ENCODE measurements at places on chromosomes 11 and 22.

DNA sequence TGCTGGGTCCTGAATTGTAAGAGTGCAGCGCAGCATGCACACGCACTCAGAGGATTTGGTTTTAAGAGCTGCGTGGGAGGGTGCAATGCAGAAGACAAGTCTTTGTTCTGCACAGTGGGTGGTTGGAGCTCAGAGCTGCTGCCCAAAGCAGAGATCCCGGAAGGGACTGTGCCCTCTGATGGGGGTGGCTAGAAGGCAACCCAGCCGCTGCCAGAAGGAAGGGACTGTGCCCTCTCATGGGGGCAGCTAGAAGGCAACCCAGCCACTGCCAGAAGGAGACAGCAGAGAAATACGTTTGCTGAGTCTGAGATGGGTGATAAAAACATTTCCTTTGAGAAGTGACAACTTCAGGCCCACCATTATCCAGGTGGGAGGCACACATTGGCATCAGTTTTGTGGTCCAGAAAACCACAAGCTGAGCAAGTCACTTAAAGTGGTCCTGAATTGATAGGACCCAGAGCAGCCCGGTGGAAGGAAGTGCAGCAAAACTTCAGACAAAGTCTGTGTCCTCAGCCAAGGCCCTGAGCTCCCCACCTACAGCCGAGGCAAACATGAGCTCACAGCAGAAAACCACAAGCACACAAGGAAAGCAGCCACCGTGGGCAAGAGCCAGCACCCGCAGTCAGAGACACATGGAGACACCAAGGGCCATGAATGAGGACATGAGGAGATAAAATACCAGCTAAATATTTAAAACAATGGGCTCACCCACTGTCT lies 4.3 kb downstream of the KRTAP5-6 start:
- no peak for DNase-seq

DNA sequence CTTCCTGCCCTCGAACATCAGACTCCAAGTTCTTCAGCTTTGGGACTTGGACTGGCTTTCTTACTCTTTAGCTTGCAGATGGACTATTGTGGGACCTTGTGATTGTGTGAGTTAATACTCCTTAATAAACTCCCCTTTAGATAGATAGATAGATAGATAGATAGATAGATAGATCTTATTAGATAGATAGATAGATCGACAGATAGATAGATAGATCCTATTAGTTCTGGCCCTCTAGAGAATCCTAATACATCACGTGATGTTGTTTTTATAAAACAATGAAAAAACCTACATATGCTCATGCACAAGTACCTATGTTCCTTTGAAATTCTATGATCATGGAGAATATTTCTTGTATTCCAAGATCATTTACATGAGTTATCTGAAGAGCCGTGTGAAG lies 23.9 kb downstream of the APOBEC3H start:
- no peak for DNase-seq

- peak; percentile 48 for DNase-seq
Measured at GRCh38 chr22:44523981-44524759, 26.1 kb upstream of the RTL6 start.

DNA sequence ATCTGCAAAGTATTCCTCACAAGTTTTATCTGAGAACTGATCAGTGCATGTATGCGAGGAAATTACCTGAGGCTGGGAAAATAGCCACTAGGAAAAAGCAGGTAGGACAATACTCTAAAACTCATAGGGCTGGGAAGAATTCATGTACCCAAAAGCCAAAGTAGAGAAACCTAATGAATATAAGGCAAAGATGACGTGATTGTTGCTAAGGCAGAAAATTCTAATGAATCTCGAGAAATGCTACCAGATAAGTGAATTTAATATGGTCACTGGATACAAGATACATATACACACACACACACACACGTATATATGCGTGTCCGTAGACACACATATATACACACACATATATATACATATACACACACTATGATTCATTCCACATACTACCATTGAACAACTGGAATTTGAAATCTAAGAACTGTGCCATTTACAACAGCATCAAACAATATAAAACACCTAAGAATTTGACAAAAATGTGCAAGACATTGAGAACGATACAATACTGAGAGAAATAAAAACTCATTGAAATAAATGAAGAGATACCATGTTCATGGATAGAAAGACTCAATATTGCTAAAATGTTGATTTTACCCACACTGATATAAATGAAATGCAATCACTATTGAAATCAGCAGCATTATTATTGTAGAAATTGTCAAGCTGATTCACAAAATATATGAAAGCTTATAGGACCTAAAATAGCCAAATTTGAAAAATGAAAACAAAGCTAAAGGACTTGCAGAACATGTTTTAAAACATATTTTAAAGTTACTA lies 46.4 kb downstream of the ARHGAP20 start:
- DNase-seq, result no peak

GRCh38 chr11:28770806-28771205 lies 662.6 kb downstream of the METTL15 start:
- no peak for DNase-seq

- DNase-seq, result no peak
Measured at GRCh38 chr11:27300974-27301373, 62.0 kb downstream of the CCDC34 start.

DNA sequence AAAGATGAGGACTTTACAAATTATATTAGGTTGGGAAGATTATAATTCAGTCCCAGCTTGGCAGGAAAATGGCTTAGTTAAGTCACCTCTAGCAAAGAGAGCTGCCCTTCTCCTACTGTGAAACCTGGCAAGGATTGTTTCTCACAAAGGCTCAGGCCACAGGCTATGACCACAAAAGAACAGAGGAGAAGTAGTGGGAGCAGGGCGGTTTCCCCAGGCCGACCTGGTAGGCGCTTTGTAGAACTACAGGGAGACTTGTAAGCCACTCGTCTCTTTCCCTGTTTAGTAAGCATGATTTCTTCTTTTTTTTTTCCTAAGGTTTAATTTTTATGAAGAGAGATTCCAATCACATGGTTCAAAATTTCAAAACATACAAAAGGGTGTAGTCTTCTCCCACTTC lies 4.6 kb downstream of the SNAP29 start:
- peak; percentile 24 for DNase-seq

GRCh38 chr22:24440270-24440717 lies 12.9 kb downstream of the ADORA2A start:
- no peak for DNase-seq

DNA sequence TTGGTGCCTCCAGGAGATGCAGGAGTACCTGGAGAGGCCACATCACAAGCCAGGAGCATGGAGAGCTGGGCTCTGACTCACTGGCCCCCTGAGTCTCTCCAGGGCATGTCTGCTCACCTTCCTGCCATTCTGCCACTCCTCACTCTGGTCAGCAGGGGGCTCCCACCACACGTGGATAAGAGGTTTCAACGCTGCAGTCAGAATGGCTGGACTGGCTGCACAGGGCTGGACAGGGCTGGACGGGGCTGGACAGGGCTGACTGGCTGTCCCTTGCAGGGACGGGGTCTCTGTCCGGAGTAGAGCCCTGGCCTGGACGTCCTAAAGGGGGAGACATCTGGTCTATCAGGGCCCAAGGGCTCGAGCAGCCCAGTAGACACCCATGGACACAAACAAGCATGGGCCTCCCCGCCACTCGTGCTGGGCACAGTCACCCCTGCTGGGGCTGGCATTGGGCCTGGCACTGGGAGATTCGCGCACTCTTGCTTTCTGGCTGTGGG lies 34.6 kb downstream of the CYTH4 start:
- peak; percentile 94 for DNase-seq
